ENCODE measurements at places on chromosomes 3 and 15.

GRCh38 chr3:85255949-85256348, 297.2 kb downstream of the CADM2 start:
- no peak for DNase-seq

DNA sequence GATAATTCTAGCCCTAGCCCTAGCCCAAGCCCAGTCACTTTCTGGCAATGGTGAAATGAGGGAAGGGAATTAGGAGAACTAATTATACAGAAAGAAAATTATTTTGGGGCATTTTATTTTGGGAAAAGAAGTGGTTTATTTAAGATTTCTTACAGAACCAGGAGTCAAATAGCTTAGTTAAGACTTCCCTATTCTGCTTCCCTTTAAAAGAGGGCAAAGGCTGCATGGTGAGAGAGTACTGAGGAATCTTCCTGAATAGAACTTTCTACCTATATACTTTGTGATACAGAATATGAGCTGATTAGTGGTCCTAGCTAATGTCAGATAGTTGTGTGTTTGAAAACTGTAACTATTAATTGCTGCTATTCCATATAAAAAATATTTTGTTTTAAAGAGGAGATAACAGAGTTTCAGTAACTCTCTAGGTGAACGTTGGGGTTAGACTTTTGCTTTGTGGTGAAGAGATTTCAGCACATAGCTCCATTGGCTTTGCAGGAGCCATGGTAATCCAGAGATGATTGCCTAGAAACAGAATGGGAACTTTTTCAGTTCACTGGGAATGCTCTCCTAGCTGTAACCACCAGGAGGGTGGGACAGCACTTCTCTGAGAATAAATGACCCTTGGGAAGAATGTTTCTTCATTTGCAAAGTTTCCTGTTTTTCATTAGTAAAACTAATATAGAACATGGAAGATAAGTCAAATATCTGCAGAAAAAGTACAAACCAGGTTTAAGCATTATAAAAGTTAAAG, 5.3 kb upstream of the GCSAM start:
- no peak for DNase-seq

GRCh38 chr3:122496508-122496907, 18.2 kb downstream of the KPNA1 start:
- DNase-seq = no peak

DNA sequence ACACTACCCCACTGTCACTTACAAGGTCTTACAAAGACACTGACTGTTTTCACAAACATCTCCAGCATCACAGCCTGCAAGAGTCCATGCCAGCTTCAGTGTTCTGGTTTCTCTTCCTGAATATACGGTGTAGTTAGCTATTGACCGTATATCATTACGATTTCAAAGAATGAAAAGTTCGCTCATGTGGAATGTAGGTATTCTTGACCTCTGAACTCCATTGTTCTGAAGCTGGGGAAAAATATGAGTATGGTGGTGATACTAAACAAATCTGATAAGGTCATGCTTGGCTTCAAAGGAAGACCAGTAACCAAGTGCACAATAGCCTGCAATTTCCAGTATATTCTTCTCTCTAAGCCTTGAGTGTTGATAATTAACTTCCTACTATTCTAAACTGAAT, 315.7 kb upstream of the WNT5A start:
- DNase-seq = no peak

- DNase-seq = no peak
Observed at GRCh38 chr15:100229181-100230163, 112.3 kb downstream of the ADAMTS17 start.

GRCh38 chr3:81462921-81463320, 298.5 kb downstream of the GBE1 start:
- DNase-seq = no peak

DNA sequence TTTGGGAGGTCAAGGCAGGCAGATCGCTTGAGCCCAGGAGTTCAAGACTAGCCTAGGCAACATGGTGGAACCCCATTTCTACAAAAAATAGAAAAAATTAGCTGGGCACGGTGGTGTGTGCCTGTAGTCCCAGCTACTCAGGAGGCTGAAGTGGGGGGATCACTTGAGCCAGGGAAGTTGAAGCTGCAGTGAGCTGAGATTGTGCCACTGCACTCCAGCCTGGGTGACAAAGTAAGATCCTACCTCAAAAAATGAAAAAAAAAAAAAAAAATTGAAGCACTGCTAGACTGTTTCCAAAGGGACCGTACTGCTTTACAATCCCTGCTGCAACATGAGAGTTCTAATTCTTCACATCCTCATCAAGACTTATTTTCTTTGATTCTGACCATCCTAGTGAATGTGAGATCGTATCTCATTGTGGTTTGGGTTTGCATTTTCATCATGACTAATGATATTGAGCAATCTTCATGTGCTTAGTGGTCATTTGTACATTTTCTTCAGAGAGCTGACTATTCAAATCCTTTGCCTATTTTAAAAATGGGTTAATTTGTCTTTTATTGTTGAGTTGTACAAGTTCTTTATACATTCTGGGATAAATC, 10.8 kb downstream of the CMTM8 start:
- DNase-seq = no peak

All from nephron progenitor cell (in vitro differentiated cells).